Left ventricle myocardium superior (tissue), 1 donor: ENCODE measurements at places on chromosomes 7 and 10. TPM values are rescaled to one million over a fixed set of nuclear protein-coding genes. Genes with fewer than 3 reads are reported as not detected.

- no peak for DNase-seq
Observed at GRCh38 chr10:71502190-71502589, 105.5 kb downstream of the CDH23 start.

DNA sequence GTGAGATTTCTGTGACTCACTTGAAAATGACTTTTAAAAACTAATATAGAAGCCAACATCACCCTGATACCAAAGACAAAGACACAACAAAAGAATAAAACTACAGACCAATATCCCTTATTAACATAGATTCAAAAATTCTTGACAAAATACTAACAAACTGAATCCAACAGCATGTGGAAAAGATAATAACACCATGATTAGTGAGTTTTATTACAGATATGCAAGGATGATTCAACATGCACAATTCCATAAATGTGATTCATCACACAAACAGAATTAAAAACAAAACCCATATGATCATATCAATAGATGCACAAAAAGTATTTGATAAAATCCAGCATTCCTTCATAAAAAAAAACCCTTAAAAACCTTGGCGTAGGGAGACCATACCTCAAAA lies 6.5 kb downstream of the MGAM start:
- DNase-seq = no peak

- DNase-seq = no peak
Observed at GRCh38 chr7:131546583-131547141, 9.8 kb downstream of the PODXL start.

DNA sequence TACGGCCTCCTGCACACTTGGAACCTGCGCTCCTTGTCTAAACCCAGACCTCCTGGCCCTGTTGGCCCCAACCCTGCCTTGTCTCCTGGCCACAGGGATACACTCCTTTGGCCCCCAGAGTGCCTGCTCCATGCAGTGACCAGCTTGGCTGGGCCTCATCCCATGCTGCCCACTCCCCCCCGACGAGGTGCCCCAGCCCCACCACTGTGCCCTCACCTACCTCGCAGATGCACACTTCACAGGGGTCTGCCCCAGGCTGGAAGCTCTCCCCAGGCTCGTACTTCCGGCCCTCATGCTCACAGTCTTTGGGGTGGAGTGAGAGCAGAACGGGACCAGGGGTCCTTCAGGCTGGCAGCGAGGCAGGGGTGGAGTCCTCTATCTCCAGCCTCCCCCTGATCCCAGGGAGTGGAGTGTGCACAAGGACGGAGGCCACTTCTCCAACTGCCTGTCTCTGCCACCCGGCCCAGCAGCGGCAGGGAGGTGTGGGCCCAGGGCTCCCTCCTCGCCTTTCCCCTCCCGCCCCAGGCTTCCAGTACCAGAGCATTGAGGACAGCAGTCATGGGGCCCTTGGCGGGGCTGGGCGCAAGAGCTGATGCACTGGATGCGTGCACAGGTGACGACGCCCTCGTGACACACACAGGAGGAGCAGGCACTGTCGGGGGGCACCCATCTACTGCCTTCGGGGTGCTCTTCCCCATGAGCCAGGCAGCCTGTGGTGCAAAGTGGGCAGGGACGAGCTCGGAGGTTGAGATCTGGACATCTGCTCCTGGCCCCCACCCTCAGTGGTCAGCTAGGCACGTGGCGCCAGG lies 22.1 kb downstream of the ATP6V1F start:
- DNase-seq = no peak

- DNase-seq = no peak
Observed at GRCh38 chr10:34206935-34207268, 608.2 kb downstream of the PARD3 start.

DNA sequence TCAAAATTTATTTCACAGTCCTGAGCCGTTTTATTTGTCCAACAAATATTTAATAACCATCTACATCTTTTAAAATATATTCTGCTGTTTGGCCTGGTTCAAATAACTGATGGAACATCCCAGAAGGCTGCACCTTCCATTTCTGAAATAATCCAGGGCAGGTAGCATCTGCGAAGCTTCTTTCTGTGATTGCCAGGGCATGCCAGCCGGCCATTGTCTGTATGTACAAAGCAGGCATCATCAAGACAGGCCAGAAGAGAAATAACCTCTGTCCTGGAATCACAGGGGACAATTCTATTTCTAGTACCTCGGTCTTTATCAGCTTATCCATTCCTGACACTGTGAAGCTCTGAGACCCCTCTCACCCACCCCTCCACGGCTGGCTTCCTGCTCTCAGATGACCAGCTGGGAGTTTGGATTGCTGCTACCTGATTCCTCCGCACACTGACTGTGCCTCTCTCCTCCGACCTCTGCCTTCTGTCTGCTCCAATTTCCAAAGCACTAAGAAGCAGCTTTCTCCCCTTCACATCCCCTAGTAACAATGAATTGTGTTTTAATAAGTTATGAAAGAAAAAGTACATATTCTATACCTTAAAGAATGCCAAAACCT lies 8.0 kb downstream of the DGKI start:
- DNase-seq = no peak

The SFTPA1 gene
- 0.17 TPM for total RNA-seq

The ARHGAP19 gene
- total RNA-seq = 3.3 TPM

The OPALIN gene
- total RNA-seq = not detected

The FAM25A gene
- total RNA-seq = not detected

The NEBL gene
- 781 TPM for total RNA-seq

The EN2 gene
- total RNA-seq = not detected

The ALOX5 gene
- 4.5 TPM for total RNA-seq

The DOCK4 gene
- total RNA-seq = 13.9 TPM
